ENCODE measurements at places on chromosomes 13 and 19. TPM values are rescaled to one million over a fixed set of nuclear protein-coding genes. Genes with fewer than 3 reads are reported as not detected.

Gene TINCR
- total RNA-seq: not detected

Gene CGB3
- not detected for total RNA-seq

GRCh38 chr13:97456047-97456446 is 22.1 kb downstream of the RAP2A start:
- H3K27ac ChIP-seq: no peak overlapping the region
- peaks cover 12% of the 10 kb centered on the region for H3K4me1 ChIP-seq
- H3K4me3 ChIP-seq: no peak overlapping the region
- H3K36me3 ChIP-seq: no peaks in the 10 kb centered on the region

DNA sequence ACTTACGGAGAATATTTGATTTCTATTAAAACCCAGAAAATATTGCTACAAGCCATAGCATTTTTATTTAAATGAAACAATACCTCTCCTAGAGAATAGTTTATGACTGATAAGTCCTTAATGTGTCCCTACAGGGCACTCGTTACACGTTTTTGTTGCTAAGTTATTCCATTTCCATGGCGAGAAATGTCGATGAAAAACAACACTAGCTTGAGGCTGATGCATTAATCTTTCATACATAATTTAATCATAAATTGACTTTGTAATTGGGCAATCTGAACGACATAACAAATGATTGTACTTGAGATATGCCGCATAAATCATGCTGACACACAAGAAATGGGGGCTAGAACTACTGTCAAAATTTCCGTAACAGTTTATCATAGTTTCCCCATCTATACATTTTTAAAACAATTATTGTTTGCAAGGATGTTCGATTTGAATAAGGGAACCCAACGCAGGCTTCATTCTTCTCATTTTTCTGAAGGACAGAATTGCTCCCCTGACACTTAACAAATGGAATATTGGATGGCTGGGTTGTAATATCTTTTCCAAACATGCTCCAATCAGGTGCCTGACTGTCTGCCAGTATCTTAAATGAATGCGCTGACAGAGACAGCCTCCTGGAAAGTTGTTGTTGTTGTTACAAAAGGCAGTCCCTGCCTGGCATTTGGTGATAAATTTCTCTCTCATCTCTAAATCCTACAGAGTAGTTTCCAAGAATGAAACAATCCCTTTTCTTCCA is 61.9 kb downstream of the FLT1 start:
- H3K4me1 ChIP-seq: no peaks in the 10 kb centered on the region
- no peak for DNase-seq

GRCh38 chr13:104043184-104043583 is 977.0 kb upstream of the SLC10A2 start:
- no peak overlapping the region for H3K4me3 ChIP-seq
- H3K4me1 ChIP-seq: no peaks in the 10 kb centered on the region
- H3K36me3 ChIP-seq: no peaks in the 10 kb centered on the region
- H3K27ac ChIP-seq: no peak overlapping the region
- DNase-seq: no peak

DNA sequence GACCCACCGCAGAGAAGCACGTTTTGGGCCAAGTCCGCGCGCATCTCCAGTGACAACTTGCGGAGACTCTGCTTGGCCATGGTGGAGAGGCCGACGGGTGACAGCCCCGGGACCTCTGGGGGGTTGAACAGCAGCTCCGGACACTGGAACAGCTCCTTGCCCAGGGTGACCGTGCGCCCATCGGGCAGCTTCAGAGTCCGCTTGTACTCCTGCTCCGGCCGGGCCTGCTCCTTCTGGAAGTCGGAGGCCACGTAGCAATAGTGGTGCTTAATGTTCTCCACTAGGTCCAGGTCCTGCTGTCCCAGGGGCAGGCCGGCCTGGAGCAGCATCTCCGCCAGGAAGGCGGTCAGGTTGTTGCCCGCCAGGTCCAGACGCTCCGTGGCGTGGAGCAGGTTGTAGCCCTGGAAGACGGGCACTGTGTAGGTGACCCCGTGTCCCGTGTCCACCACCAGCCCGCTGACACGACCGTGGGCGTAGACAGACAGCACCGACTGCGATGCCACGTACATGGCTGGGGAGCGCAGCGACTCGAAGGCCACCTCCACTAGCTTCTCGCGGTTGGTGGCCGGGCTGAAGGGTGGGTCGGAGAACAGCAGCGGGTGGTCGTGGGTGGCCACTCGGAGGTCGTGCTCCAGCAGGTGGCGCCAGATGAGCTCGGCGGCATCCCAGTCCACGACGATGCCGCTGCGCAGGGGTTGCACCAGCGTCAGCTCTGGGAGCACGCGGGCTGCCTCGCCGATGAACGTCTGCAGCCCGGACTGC is 743 bp downstream of the ACTL9 start:
- H3K4me1 ChIP-seq: no peaks in the 10 kb centered on the region
- no peak overlapping the region for H3K4me3 ChIP-seq
- H3K27ac ChIP-seq: no peak overlapping the region
- no peak for DNase-seq
- H3K36me3 ChIP-seq: no peaks in the 10 kb centered on the region
- peaks cover 94% of the 10 kb centered on the region for H3K27me3 ChIP-seq

DNA sequence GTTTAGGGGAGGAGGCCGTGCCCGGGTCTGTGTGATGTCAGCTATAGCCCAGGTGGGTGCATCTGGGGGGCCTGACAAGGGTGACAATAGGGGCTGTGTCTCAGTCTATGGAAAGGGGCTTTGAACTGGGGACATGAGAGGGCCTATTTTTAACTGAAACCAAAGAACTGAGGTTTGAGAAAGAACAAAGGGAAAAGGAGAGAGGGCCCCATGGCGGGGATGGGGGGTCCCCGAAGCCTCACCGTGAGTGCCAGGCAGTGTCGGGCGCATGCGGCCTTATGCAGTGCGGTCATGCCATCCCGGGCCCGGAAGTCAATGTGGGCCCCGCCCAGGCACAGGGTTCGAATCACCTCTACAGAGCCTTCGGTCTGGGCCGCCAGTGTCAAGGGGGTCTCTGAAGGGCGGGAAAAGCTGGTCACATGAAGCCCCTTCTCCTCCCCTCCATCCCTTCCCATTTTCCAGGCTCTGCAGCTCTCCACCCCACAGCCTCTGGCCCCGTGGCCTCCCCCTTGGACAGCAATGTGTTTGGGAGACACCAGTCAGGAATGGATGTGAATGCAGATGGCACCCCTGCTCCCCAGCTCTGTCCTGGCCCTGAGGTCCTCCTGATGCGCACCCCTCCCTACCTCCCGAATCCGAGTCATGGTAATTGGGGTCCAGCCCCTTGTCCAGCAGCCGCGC is 5.9 kb downstream of the SHANK1 start:
- H3K27me3 ChIP-seq: peaks cover 88% of the 10 kb centered on the region
- H3K36me3 ChIP-seq: no peaks in the 10 kb centered on the region
- DNase-seq: no peak
- no peak overlapping the region for H3K4me3 ChIP-seq

DNA sequence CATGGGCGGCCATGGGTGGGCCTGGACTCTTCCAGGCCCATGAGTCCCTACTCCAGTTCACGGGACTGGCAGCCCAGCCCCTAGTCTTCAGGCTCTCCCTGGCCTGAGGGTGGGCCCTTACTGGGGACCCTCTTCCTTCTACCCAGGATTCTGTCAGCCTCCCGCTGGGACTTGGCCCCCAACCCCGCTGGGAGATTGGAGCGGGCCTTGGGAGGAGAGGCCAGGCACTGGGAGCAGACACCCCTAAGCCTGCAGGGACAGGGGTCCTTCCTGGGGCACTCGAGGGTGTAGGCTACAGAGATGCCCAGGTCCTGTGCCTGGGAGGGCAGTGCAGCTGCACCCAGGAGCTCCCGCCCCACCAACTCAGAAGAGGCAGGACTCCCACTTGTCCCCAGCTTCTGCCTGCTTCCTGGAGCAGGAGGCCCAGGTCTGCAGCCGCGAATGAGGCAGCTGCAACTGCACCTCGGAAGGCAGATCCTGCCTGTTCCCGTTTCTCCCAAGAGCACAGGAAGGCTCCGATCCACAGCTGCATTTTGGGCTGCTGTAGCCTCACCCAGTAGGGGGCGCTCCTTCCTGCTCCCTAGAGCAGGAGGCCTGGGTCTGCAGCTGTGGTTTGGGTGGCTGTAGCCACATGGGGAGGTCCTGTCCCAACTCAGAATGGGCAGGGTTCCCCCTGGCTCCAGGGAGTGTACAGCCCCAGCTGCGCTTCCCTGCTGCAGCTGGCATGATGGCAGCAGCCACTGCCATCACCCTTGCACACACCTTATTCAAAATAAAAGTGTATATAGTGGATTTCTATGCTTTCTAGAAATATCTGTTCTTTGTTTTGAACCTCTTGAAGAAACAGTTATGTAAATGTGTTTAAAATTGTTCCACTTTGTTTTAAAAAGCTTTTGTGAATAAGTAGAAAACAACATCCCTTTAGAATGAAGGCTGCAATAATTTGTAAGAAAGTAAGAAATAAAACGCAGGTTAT is 46.8 kb downstream of the TEX26 start:
- H3K27ac ChIP-seq: no peak overlapping the region
- H3K4me3 ChIP-seq: no peak overlapping the region
- no peaks in the 10 kb centered on the region for H3K36me3 ChIP-seq
- peak; percentile 90 for DNase-seq
- no peaks in the 10 kb centered on the region for H3K27me3 ChIP-seq
- peaks cover 18% of the 10 kb centered on the region for H3K4me1 ChIP-seq

DNA sequence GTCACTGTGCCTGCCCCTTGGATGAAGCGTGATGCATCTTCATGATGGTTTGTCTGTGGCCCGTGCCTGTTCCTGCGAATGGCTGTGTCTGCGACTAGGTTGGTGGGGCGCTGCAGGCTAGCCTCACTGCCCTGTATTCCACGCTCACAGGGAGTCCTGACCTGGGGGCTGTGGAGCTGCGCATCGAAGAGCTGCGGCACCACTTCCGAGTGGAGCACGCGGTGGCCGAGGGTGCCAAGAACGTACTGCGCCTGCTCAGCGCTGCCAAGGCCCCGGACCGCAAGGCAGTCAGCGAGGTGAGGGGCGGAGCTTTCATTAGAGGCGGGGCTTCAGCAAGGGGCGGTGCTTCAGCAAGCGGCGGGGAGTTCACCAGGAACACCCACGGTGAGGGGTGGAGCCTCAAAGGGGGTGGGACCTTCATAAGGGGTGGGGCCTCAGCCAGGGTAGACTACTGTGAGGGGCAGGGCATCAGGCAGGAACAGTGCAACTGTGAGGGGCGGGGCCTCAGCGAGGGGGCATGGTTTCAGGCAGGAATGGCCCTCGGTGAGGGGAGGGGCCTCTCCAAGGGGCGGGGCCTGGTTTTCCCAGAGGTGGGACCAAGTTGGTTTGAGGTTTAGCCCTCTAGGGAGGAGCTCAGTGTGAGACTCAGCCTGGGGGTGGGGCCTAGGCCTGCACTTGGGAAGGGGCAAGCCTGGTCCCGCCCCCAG is 17.2 kb downstream of the PKN1 start:
- no peaks in the 10 kb centered on the region for H3K27me3 ChIP-seq
- no peak for DNase-seq
- H3K36me3 ChIP-seq: peaks cover 100% of the 10 kb centered on the region
- no peaks in the 10 kb centered on the region for H3K4me1 ChIP-seq

GRCh38 chr19:56261145-56261544 is 11.4 kb upstream of the EDDM13 start:
- peaks cover 5% of the 10 kb centered on the region for H3K27me3 ChIP-seq
- H3K27ac ChIP-seq: no peak overlapping the region
- no peaks in the 10 kb centered on the region for H3K4me1 ChIP-seq
- DNase-seq: no peak
- H3K36me3 ChIP-seq: no peaks in the 10 kb centered on the region

DNA sequence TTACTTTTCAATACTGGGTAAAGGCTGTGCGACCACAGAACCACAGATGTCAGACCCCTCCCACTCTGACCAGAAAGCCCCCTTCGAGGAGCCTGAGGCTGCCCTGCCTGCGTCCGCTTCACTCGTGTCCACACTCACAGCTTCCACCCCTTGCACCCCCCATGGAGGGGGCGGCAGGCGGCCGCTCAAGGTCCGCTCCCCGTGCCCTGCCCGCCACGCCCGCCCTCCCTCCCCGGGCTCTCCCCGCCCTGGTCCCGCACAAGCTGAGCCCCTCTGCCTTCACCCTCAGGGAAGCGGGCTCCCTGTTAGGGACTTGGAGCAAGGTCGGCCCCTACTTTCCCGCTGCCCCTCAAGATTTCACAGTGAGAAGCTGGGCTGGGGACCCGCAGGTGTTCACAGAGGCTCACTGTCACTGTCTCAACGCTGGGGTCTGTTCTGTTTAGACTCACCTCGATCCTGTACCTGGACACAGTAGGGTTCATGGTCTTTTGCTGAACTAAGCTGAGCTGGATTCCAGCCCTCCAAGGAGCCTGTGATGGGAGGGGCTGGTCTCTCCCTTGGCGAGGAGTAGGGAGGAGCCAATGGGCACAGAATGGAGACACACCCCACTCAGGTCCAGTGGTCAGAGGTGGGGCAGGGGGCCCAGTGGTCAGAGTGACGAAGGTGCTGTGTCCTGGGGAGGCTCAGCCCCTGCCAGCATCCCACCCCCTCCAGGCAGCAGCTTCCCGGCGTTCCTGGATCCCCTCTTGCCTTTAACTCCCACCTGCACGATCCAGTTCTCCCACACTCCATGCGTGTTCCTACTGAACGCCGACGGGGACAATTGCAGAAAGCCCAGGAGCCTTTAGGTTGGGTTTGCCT is 69.5 kb downstream of the SPACA7 start:
- H3K27ac ChIP-seq: no peak overlapping the region
- peaks cover 27% of the 10 kb centered on the region for H3K27me3 ChIP-seq
- no peak overlapping the region for H3K4me3 ChIP-seq
- peaks cover 15% of the 10 kb centered on the region for H3K4me1 ChIP-seq
- DNase-seq: no peak

DNA sequence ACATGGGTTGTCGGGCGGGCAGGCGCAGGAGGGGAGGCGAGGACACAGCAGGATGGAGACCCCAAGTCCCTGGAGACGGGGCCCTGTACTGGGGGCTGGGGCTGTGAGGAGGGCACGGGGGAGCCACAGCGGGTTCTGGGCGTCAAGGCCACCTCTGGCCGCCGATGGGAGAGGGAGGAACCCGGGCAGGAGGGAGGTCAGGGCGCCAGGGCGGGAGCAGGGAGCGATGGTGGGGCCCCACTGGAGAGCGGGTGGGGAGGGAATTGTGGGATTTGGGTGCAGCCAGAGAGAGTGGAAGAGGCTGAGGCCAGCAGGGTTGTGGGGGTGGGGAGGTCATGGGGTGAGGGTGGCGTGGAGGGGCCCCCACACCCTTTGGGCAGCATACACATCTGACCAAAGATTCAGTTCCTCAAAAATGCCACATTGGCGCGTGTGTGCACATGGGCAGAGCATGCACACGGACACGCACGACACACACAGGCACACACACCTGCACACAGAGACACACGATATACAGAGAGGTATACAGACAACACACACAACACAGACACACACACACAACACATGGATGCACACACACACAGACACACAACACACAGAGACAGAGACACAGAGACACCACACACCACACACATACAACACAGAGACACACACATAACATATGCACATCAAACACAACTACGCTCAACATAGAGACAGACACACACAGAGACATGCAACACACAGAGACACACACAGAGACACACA is 54.9 kb downstream of the AP1M1 start:
- peaks cover 13% of the 10 kb centered on the region for H3K4me1 ChIP-seq
- H3K4me3 ChIP-seq: no peak overlapping the region
- DNase-seq: no peak

Data from esophagus muscularis mucosa (tissue), 4 donors.